ENCODE measurements at places on chromosomes 2 and 18.

GRCh38 chr2:64881037-64881492 lies 108.1 kb upstream of the SLC1A4 start:
- DNase-seq, result no peak

DNA sequence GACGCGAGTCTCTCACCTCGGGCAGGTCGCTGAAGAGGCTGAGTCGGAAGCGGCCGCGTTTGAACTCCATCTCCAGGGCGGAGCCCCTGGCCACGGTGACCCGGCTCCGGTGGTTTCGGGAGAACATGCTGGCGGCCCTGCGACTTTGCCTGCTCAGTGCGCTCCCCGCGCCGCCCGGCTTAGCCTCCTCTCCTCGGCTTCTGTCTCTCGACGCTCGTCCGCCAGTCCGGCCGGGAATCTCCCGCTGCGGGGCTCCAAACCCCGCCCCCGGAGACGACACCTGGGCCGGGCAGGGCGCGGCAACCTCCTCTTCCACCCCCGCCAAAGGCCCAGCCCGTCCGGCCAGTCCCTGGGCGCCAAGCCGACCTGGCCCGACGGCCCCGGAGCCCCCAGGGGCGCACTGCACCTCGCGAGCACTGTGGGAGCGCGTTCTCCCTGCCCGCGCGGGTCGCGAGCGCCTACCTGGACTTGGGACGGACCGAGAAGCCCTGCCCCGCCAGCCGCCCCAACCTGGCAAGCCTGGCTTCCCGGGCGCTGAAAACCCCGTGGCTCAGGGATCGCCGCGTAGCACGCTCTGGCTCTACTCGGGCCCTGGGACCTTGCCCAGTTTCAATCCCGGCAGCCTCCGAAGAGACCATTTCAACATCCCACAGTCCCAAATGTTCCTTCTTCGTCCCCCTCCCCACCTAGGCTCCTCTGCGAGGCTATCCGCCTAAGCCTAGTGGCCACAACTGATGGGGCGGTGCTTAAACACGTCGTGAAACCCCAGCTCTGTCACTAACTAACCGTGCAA lies at the start of gene RTKN:
Gene RTKN (minus strand): TSS at position 248 of the 793 bp plus-strand sequence. CDS start 121 bp downstream, at position 127.
- peak; percentile 44 for DNase-seq

- DNase-seq, result no peak
Measured at GRCh38 chr2:176582990-176583481, 313.8 kb downstream of the MTX2 start.

DNA sequence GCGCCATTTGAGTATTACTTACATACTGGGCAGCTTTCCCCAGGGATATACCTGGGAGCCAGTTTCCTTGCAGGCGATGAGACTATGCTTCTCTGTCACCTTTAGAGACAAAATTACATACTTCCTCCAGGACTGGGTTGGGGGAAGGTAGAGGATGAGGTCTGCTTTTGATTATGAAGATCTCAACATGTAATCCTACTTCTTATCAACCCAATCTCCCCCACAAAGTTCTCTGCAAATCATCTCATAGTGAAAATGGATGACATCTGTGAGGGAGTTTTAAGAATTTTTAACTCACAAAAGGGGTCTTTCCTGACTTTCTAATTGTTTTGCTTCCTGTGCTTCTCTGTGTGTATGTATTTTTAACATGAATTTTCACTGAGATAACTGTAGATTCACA lies 81.9 kb downstream of the TMEM131 start:
- DNase-seq, result no peak

DNA sequence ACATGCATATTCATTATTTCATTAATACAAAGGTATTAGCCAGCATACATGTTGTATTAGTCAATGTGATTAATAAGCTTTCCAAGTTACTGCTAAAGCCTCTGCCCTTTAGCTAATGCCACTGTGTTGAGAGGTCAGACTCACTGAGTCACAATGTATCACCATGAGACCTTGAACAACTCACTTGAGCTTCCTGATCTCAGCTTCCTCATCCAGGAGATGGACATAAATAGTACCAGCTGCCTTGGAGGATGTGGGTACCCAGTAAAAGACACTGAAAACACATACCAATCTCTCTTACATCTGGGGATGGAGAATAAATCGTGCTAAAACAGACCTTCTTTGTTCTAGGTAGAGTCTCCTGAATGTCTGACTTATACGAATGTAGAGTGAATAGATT lies 224.6 kb downstream of the EPHA4 start:
- DNase-seq, result no peak

DNA sequence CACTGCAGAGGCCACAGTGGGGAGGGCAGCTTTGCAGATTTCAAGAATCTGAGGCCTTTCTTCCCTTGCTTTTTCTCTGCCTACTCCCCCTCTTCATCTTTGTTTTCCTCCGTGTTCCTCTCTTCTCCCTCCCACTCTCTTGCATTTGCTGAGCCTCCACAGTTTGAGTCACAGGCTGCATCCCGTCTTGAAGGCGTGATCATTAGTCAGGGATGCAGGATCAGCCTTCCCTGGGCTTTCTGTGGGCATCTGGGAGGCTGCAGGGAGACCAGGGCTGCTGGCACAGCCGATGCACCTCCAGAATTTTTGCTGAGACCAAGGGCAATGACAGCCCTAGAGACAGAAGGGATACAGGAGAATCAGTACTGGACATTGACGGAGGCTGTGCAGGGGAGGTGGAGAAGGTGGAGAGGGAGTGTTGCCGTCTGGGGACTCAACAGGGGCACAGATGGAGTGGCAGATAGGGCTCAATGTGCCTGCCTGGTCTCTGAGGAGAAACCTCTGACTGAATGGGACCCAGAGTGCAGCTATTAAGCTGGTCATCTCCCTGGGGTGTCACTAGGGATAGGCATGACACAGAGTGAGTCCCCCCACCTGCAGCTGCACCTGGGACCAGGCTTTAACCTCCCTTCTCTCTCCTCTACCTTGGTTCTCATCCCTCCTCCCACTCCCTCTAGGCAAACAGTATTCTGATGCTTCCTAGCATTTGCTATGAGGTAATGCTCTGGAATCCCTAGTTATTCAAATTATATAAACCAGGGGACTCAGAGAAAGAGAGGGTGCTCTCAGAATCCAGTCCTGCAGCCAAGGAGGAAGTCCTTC lies 29.0 kb upstream of the DNAJC27 start:
- DNase-seq, result no peak

DNA sequence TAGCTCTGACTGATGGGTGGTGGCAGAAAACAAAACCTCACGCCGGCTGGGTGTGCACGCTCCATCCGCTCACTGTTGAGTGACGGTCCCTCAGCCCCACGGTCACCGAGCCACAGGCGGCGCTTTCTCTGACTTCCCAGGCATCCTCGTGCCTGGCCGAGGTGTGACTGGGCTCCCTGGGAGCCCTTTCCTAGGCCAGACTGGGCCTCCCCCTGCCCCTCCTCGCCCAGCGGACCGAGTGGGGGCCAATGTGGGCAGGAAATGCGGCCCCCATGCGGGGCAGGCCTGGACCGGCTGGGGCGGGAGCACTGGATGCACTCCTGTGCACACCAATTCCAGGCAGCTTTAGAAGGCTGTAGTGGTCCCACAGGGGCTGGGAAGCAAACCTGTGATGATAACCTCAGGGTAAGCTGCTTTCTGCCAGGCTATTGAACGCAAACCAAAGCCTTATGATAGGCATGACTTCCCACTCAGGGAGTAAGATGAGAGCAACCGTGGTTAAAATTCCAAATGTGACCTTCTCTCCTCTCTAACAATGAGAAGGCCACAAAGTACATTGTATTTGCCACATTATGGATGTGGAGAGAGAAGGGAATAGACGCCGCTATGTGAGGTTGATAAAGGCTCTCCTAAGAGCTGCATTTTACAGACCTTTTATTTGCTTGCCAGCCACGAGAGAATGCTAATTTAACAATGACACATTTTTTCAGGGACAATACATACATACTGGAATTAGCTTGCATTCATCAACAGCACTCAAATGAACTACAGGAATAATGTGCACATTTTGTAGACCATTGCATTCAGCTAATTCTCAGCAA lies 83.9 kb upstream of the PGAP1 start:
- DNase-seq, result no peak
